ENCODE measurements at places on chromosomes 4 and X.

GRCh38 chr4:183548306-183548705 is 43.4 kb downstream of the ING2 start:
- DNase-seq, result no peak

DNA sequence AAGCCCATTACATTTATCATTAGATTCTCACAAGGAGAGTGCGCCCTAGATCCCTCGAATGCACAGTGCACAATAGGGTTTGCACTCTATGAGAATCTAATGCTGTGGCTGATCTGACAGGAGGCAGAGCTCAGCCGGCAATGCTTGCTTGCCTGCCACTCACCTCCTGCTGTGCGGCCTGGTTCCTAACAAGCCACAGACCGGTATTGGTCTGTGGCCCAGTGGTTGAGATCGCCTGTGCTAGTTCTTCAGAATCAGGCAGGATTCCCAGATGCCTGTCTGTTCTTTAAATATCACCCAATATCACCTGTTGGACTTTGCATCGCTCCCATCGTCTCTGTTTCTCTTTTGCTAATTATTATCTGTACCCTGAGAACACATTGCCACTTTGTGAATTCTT is 14.0 kb downstream of the DSPP start:
- DNase-seq, result no peak

DNA sequence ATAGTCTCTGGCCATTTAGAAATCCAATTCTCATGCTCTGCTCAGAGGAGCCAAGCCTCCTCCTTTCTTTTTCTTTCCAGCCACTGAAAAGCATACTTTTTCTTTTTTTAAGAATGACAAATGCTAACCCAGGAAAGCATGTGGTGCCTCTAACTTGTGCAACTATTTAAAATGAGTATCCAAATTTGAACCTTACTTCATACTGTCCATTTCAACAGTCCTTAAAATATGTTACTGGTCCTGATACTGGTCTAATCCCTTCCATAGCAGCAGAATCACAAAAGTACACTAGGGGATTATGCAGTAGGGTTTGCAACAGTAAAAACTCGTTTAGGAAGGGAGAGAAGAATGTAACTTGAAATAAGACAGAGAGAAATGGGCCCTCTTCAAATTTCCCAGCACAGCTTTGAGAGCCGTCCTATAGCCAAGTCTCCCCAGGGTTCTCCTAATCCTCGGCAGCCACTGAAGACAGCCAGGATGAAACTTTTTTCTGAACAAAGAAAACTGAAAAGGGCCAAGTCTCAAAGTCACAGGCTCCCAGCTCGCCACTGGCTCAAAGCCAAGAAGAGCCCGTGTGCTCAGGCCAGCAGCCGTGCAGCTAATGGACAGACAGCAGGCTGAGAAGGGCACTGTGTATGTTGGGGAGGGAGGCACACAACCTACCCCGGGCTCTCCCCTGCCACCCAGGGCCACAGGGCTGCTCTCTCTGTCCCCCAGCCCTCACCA is 39.5 kb downstream of the GPC4 start:
- DNase-seq, result no peak

GRCh38 chr4:99945718-99946355 is 581 bp downstream of the DNAJB14 start:
- DNase-seq, result no peak

DNA sequence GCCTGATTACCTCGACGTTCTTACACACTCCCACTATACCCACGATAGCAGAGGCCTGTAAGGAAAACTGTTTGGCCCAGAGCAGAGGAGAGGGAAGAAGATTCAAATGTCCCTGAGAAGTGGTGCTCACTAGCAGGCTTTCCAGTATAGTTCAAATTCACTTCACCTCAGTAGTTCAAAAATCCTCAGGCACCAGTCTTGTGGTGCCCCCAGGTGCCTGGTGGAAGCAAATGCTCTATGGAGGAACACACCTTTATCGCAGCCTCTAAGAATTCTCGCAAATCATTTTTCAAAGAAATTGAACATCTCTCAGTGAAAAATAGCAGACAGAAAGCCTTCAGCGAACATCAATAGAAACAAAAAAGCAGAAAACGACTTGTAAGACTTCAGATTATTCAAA is 12.2 kb upstream of the MTMR1 start:
- no peak for DNase-seq

GRCh38 chr4:56649445-56650261 is 31.4 kb downstream of the HOPX start:
- DNase-seq, result no peak

GRCh38 chrX:6024204-6024603 is 204.5 kb downstream of the NLGN4X start:
- no peak for DNase-seq

- no peak for DNase-seq
Measured at GRCh38 chrX:39614680-39614998, 483.1 kb downstream of the BCOR start.

- DNase-seq, result no peak
Measured at GRCh38 chr4:158912390-158912789, 143.6 kb downstream of the FNIP2 start.

GRCh38 chr4:78542373-78542772 is 9.2 kb upstream of the ANXA3 start:
- DNase-seq, result no peak

DNA sequence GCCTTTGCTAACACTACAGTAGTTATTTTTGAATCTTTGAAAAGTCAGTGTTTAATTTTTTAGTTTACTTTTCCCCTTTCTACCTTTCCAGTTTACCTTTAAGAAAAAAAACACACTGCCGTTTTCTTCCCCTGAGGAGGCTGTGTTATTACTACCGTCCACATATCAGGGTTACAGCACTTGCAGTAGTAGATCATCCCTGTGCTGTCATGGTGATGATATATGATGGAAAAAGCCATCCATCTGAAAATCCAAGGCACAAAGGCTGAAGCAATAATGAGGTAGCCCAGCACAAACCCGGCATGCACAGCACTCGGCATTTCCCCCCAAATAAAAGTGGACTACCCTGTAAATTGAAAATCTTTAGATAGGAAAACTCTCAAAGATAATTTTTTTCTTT is 258.7 kb downstream of the CXXC4 start:
- no peak for DNase-seq

DNA sequence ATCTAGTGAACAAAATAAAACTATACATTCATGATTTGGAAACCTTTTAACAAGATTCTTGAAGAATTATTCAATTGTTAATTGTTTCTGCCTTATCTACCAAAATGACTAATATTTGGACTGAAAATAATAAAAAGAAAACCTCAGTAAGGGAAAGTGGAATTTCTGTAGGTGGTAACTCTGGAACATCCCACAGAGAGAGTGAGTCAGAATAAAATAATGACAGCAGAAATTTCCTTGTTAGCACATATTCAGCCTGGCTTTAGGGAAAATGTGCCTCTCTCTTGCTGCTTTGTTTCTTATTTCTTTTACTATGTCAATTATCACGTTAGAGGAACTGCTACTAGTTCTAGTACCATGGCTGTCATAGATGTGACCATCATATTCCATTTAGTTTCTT is 421.5 kb upstream of the GNPDA2 start:
- no peak for DNase-seq

DNA sequence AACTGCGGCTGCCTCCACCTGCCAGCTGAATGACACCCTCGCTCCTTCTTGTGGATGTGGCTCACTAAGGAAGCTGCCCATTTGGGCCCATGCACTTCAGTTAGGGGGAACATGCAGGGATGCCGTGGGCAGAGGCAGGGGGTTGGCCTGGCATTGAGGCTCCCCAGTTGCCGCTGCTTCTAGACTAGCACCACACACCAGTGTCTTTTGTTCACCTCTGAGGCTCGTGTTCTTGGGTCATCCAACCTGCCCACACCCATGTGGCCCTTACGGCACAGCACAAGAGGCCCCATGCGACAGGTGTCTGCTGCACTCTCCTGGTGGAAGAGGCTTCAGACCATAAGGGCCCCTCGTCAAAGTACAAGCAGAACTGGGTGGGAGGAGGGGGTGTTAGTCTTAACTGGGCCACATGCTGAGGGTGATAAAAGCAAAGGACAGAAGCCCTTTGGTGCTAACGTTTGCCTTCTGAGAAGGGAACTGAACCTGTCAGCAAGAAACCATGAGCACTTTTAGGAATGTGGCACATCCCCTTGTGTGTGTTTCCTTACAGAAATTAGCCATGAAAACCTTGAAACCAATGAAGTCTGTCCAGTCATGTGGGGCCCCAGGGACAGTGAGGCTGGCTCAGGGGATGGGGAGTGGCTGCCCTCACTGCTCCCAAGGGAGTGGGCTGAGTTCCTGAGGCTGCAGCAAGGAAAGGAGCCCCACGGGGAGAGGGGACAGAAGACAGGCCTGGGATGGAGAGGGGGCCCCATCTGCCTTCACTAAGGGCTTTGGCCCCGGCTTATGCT is 39.2 kb downstream of the MAP7D3 start:
- no peak for DNase-seq

DNA sequence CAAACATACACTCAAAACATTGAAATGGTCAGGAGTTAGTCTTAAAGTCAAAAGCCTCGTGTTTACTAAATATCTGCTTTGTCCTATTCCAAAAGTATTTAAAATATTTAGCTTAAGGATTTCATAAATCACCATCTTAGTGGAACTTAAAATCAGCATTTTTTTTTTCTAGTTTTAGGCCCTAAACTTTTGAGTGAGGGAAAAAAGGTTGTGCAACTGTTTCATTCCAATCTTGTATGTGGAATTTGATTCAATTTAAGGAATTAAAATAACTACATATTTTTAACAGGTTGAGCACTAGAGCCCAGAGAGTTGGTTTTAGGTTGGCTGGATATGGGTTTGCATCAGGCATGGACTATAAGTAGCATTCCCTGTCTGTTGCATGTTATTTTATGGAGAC is 35.7 kb upstream of the ANK2 start:
- DNase-seq, result no peak

DNA sequence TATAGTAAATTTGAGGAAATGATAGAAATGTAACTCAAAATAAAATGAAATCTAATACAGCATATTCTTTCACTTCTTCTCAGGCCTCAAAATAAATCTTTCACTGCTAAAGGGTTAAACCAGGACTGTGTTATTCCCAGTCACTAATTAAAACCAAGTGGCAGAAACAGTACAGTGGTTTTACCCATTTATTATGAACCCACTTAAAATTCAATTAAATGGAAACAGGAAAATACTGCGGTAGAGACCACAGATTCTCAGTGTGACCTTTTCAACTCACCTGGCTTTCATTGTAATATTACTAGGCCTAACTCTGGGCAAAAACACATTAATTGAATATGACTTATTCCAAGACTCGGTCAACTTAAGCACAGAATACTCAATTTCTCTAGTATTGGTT is 176.5 kb upstream of the DKK2 start:
- no peak for DNase-seq

DNA sequence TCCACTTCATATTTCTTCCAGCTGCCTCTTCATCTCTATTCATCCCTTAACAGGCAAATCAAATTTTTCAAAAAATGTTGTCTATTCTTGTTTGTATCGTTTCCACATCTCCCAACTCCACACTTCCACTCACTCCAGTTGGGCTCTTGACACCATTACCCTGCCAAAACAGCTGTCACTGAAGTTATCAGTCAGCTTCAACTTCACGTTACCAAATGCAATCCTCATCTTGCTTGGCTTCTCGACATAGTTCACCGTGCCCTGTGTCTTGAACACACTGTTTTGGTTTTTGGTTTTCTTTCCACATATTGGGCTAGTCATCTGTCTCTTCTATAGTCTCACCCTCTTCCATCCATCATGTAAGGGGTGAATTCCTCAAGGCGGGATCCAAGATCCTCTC is 65.2 kb downstream of the GALNT7 start:
- no peak for DNase-seq

- no peak for DNase-seq
Measured at GRCh38 chr4:84286048-84286447, 213.0 kb downstream of the NKX6-1 start.

GRCh38 chrX:54633641-54634040 is 103.6 kb downstream of the GNL3L start:
- DNase-seq, result no peak

DNA sequence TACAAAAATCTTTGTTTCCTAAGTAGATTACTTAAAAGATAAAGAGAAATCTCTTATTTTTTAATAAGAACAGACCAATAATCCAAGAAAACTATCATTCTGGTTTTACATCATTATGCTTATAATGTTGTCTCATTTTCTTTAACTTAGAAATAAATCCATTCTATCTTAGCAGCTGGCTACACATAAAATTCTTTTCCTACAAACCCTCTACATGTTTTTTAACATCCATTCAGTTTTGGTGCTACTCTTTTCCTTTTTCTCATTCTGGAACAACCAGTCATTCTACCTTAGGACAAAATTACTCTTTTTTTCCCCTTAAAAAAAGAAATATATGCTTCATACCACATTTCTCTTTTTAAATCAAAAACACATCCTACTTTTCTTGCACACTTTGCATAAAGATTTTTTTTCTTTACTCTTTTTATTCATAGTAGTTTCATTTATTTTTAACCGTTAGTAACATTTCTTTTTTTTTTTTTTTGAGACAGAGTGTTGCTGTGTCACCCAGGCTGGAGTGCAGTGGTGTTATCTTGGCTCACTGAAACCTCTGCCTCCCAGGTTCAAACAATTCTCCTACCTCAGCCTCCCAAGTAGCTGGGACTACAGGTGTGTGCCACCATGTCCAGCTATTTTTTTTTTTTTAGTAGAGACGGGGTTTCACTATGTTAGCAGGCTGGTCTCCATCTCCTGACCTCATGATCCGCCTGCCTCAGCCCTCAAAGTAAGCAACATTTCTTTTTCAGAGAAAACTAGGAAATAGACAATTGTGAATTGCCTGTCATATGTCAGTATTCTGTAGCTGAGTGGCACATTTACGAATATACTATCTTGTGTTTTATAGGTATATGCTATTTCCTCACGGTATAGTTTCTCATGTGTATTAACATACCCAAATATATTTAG is 562.8 kb downstream of the ADGRL3 start:
- DNase-seq, result no peak
